ENCODE measurements at places on chromosomes 13 and 19.

DNA sequence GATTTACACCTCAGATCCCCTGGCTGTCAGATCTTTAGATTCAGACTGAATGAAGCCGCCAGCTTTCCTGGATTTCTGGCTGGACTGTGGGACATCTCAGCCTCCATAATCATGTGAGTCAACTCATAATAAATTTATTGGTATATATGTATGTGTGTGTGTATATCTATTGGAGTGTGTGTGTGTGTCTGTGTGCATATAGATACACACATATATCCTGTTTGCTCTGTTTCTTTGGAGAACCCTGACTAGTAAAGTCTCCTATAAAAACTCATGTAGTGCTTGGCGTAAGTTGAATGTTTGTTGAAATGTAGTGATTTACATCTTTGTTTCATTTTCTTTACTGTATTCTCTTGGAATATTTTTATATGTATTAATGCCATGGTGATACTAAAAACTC, 499.5 kb upstream of the KLF12 start:
- no peak for DNase-seq

DNA sequence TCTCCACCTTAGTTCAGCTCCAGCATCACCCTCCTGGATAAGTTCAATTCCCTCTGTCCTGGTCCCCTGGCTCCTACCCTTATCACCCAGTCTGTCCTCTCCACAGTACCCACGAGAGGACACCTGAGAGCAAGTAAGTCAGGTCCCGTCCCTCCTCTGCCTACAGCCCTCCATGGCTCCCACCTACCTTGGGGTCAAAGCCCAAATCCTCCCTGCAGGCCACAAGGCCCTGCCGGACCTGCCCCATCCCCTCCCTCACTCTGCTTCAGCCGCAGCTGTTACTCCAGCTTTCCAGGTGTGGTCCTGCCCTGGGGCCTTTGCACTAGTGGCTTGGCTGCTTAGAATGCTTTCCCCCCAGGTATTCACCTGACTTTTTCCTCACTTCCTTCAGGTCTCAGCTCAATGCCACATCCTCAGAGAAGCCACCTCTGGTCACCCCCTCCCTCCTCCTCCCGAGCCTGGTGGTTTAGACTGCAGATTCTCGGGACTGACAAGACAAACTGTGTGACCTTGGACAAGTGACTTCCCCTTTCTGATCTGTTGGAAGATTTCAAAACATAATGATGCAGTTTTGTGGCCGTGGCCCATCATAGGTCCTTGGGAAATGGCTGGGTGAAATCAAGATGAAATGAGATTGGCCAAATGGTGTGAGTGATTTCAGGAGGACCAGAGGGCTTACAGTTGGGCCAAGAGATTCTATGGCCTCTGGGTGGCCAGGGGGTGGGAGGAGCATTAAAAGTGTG, 3.6 kb downstream of the TUBB4A start:
- DNase-seq = no peak

DNA sequence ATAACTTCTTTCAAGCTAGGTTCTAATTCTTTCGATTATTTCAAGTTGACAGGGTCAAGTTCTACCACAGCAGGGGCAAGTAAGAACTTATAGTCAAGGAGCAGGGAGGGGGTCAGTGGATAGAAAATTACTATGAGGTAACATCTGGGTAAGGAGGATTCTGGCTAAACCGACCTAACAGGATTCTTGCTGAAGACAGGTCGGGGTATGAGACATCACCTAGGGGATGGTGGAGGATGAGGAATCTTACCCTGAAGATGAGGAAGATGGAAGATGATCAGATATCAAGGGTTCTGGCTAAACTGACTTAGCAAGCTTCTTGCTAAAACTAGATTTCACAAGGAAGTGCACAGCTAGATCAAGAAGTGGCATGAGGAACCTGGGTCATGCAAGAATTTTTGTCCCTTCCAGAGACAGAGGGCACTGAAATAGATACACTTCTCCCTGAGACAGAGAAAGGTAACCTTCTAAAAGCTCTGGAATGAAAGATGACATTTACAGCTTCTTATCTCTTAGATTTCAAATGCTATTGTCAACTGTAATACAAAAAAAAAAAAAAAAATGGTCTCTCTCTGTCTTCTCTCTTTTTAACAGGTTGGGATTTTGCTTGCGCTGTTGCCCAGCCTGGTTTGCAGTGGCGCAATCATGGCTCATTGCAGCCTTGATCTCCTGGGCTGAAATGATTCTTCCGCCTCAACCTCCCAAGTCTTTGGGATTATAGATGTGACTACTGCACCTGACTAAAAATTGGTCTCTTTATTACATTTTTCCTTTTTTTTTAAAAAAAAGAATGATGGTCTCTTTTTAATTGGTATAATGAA, 9.6 kb upstream of the METTL21C start:
- no peak for DNase-seq

DNA sequence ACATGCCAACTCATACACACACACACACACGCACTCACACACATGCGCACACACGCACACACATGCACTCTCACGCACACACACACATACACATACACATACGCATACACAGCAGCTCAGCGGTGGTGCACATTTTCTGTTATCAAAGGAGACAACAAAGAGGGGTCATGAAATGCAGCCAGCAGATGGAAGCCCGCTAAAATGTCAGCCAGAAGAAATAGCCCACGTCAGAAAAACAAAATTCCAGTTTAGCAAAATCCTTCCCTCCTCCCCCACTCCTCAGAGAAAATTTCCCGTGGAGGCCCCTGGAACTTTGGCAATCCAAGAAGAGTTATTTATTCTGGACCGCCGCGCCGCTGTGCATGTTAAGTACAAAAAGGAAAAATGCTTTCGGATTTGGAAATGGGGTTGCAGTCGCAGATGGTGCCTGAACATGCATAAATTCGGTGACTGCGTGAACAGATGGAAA, 114.6 kb upstream of the VSTM2B start:
- no peak for DNase-seq

DNA sequence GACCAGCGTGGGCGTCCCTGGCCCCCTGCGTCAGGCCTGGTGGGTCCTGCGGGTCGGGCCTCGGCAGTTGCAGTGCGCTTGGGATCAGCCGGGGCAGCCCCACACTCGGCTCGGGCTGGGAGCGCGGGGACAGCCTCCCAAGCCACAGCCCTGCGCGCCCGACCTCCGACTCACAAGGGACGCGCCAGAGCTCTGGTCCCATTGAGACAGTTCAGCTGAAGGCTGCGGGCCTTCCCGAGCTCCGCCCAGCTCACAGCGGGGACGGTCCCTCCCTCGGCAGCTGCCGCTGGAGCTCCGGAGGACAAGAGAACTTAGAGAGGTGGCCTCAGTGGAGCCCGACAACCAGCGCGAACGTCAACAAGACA, 45.7 kb upstream of the ZNF730 start:
- DNase-seq = no peak

DNA sequence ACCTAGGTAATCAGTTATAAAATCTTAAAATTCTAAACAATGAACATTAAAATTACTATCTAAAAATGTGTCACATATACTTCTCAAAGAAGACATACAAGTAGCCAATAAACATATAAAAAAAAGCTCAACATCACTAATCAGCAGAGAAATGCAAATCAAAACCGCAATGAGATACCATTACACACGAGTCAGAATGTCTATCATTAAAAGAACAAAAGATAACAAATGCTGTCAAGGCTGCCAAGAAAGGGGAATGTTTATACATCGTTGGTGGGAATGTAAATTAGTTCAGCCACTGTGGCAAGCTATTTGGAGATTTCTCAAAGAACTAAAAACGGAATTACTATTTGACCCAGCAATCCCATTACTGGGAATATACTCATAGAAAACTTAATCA, 310.3 kb upstream of the EDNRB start:
- DNase-seq = no peak

- no peak for DNase-seq
Measured at GRCh38 chr13:111503905-111504695, 183.7 kb downstream of the TEX29 start.

DNA sequence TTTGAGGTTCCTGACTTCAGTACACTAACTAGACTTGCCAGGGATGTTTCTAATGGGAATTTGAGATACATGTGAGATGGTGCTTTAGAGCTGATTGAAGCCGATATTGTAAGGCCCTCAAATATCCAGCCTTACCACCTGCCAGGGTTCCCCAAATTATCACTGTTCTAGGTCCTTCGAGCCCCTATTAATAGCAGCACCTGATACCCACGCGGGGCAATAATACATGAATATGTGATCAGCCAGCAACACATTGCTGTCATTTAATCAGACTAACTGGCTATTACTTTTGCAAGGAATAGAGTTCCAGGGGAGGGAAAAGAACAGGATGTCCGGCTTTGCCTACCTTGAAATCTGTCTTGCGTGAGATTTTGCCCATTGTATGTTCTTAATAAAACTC, 5.1 kb downstream of the RGCC start:
- no peak for DNase-seq

- no peak for DNase-seq
Measured at GRCh38 chr13:77820431-77821149, 98.0 kb downstream of the EDNRB start.

DNA sequence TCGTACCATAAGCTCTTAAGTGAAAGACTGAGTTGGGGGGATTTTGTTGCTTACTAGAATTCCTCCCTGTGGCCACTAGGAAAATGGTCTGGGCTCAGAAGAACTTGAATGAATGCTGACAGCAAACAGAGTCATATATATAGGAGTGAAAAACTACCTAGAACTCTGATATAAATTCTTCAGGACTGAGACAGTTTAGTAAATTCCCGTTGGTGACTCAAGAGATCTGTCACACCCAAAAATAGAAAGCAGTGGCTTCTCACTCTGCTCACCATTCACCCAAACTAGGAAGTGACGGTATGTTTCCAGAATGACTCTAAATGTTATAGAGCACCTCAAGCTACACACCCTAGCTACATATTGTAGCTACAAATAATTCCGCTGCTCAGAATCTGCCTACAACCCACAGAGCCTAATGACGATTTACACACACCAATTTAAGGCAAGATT, 116.2 kb downstream of the TBC1D4 start:
- DNase-seq = no peak

DNA sequence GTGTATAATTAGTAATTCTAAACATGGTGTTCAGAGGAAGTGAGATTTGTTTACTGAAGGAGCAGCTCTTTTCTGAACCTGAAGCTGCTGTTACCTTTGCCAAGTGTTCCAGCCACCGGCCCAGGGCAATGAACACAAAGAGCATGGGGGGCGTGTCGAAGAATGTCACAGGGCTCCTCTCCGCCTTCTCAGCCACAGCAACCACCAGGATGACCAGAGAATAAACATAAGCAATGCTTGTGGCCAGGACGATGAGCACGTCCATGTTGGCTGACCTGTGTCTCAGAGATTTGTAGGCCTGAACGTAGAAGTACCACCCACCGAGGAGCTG, 53.1 kb downstream of the ATP7B start:
- no peak for DNase-seq

GRCh38 chr19:4016903-4017638, 9.5 kb downstream of the PIAS4 start:
- DNase-seq = no peak

GRCh38 chr13:100540621-100541020, 48.0 kb downstream of the GGACT start:
- DNase-seq = no peak

- no peak for DNase-seq
Measured at GRCh38 chr13:41658057-41658661, 200.8 kb downstream of the RGCC start.

DNA sequence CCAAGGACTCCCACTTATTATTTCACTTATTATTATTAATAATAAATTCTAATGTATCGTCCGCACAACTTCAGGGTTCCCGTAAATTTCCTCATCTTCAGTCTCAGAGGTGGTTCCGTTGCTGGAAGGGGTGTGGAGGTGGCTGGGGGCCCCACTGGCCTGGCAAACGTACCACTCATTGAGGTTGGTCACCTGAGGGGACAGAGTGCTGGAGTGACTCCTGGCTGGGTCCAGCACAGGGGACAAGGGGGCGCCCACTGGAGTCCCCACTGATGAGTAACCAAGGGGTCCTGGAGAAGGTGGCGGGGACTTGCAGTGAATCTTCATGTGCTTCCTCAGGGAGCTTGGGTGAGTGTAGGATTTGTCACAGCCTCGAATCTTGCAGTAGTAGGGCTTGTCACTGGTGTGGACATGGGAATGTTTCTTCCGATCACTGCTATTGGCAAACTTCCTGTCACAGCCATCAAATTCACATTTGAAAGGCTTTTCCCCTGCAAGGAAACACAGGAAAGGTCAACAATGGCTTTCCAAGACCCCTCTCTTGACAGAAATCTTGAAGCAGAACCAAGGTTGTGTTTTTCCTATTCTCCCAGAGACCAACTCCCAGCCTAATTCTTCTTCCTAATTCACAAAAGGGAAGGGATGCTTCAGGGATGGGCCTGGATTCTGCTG, 6.1 kb downstream of the ZIC5 start:
- DNase-seq = no peak

DNA sequence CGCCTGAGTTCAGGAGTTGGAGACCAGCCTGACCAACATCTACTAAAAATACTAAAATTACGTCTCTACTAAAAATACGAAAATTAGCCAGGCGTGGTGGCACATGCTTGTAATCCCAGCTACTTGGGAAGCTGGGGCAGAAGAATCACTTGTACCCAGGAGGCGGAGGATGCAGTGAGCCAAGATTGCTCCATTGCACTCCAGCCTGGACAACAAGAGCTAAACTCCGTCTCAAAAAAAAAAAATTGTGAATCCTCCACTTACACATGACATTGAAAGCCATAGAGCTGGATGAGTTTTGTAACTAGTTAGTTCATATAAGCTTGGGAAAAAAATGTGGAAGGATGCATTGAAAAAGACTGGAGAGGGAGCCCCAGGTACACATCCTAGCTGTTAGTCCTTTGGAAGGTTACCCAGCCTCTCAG, 452 bp upstream of the PSMD8 start:
- no peak for DNase-seq

- DNase-seq = no peak
Measured at GRCh38 chr19:2512523-2513431, 36.9 kb downstream of the GADD45B start.

GRCh38 chr13:60229708-60230272, 66.1 kb upstream of the DIAPH3 start:
- DNase-seq = no peak

GRCh38 chr13:112934078-112934477, 34.9 kb upstream of the MCF2L start:
- DNase-seq = no peak

DNA sequence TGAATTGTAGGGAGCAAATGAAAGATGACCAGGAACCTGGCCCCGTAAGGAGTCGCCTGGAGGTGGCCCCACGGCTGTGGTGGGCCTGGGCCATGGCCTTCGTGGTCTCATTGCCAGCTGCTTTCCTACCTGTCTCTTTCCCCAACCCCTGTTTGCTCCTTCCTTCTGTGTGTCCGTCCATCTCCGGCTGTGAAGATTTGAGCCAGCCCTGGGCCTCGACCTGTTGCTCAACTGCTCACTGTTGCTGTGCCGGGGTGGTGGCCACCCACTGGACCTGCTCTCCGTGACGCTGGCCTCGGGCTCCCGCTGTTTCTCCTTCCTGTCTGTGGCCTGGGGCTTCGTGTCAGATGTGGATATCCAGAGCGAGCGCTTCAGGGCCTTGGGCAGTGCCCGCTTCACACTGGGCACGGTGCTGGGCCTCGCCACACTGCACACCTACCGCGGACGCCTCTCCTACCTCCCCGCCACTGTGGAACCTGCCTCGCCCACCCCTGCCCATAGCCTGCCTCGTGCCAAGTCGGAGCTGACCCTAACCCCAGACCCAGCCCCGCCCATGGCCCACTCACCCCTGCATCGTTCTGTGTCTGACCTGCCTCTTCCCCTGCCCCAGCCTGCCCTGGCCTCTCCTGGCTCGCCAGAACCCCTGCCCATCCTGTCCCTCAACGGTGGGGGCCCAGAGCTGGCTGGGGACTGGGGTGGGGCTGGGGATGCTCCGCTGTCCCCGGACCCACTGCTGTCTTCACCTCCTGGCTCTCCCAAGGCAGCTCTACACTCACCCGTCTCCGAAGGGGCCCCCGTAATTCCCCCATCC, 8.5 kb downstream of the DBP start:
- DNase-seq = no peak

Data from iPS DF 6.9 (cell line).